ENCODE measurements at places on chromosomes 7 and 10.

- DNase-seq, result no peak
Observed at GRCh38 chr7:26782501-26782900, 81.9 kb downstream of the SKAP2 start.

GRCh38 chr7:17369691-17370426, 71.4 kb downstream of the AHR start:
- DNase-seq, result peak; percentile 73

- DNase-seq, result no peak
Observed at GRCh38 chr10:70255329-70256299, 22.4 kb upstream of the PPA1 start.

- no peak for DNase-seq
Observed at GRCh38 chr10:89414879-89415821, 782 bp downstream of the IFIT5 start.

GRCh38 chr10:119364645-119365600, 157.6 kb downstream of the GRK5 start:
- no peak for DNase-seq

DNA sequence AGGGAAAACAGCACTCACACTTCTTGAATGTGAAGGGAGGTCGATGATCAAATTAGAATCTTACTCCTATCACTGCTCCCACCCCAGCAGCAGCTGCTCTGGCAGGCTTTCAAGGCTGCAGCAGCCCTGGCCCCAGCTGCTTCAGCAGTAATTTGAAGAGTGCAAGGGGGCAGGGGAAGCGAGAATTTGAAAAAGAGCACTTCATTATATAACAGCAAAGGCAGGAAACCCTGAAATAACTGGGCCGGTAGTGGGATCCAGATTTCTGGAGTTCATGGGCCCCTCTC, 44.9 kb downstream of the MYPN start:
- no peak for DNase-seq

- no peak for DNase-seq
Observed at GRCh38 chr7:138338361-138338760, 121.7 kb upstream of the TRIM24 start.

GRCh38 chr7:82481499-82482097, 38.0 kb upstream of the CACNA2D1 start:
- no peak for DNase-seq

- no peak for DNase-seq
Observed at GRCh38 chr10:36313142-36313541, 671.0 kb upstream of the FZD8 start.

DNA sequence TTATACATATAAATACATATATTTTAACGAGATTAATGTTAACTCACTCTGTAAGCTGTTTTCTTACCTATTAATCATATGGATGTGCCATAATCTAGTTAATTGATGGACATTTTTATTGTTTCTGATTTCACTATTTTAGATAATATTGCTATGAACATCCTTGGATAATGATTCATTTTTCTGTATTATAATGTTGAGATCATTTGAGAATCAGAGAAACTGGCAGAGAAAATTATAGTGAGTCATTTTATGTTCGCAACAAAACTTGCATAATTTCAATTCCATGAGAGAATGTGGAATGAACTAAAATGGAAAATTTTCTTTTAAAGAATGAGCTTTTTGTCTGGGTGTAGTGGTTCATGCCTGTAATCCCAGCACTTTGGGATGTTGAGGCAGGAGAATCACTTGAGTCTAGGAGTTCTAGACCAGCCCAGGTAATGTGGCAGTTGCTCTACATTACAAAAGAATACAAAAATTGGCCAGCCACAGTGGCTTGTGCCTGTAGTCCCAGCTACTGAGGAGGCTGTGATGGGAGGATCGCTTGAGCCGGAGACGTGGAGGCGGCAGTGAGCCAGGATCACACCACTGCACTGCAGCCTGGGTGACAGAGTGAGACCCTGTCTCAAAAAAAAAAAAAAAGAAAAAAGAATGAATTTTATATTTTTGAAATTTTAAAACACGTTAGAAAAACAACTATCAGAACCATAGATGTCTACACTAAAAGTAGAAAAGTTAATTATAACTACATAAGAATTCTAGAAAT, 40.5 kb downstream of the PAPSS2 start:
- peak; percentile 17 for DNase-seq

DNA sequence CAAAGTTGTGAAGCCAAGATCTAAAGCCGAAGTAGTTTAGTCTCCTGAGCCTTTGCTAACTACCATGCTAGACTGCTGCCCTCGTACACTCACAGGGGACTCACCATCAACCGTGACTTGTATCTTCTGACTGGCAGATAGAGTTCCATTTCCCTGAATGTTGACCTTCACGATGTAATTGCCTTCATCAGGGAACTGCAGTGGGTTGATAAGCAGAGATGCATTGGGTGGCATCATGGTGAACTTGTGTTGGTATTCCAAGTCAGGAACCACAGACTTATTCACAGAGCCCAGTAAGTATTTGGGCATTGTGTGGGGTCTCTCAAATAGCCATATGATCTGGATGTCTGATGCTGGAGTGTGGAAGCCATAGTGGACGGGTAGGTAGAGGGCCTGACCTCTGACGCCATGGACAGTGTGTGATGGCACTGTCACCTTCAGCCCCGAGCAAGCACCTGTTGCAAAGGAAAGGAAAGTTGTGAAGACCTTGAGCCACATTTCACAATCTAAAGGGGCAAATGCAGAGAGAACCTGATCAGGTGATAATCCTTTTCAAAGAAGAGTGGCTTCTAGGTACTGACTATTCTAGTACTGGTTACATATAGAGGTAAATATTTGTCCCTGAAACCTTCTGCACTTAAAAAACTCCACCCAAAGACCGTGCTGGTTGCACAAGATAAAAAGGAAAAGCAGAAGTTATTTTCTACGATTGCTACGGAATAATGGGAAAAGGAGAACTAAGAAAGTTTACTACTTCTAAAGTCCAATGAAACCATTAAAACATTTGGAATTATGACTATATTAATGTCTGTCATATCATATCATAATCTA, 7.1 kb downstream of the HEPACAM2 start:
- no peak for DNase-seq

DNA sequence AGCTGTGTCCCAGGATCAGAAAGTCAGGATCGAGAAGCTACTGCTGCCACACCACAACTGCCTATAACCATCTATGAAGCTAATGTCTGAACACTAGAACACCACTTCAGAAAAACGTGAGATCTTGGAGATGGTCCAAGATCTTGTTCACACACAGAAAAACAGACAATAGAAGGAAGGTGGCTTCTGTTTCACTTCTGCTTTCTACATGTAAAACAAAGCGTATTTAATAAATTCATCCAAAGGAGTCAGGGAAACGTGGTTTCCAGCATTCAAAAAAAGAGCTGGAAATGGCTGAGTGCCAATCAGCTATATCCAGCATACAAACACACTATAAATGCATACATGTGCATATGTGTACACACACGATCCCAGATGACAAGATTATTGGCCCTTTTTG, 70.2 kb upstream of the CCDC71L start:
- DNase-seq, result no peak

DNA sequence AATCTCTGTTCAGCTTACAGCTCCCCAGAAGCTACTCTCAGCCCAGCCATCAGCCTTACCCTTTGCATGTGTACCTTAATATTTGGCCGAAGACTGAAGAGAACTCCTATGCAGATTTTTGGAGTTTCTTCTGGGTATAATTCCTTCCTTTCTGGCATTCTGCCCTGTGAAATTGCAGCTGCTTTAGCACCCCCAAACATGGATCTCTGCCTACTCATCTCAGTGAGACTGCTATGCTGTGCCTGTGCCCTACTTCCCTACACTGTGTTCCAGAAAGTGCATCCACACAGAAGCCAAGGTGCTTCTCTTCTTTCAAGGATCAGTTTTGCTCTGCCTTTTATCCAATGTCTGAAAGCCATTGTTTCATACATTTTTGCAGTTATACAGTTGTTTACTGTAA, 81.6 kb downstream of the NPY start:
- DNase-seq, result no peak

DNA sequence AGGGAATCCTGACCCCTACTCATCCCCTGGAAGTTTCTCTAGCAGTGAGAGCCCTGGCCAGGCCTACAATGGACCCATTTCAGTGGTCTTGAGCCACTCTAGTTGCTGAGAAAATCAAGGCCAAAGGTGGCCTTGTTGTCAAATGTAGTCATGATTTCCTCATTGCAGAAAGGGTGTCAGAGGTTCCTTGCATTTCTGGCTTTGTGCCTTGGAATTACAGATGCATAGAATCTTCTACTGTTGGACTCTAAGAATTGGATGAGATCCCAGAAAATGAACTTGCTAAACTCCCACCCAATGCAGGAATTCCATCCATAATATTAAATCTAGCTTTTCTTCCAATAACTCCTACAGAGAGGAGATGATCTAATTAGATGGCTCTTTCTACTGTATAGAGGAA, 12.2 kb downstream of the CPA2 start:
- DNase-seq, result peak; percentile 89

GRCh38 chr10:8088504-8088903, 34.0 kb downstream of the GATA3 start:
- DNase-seq, result no peak

DNA sequence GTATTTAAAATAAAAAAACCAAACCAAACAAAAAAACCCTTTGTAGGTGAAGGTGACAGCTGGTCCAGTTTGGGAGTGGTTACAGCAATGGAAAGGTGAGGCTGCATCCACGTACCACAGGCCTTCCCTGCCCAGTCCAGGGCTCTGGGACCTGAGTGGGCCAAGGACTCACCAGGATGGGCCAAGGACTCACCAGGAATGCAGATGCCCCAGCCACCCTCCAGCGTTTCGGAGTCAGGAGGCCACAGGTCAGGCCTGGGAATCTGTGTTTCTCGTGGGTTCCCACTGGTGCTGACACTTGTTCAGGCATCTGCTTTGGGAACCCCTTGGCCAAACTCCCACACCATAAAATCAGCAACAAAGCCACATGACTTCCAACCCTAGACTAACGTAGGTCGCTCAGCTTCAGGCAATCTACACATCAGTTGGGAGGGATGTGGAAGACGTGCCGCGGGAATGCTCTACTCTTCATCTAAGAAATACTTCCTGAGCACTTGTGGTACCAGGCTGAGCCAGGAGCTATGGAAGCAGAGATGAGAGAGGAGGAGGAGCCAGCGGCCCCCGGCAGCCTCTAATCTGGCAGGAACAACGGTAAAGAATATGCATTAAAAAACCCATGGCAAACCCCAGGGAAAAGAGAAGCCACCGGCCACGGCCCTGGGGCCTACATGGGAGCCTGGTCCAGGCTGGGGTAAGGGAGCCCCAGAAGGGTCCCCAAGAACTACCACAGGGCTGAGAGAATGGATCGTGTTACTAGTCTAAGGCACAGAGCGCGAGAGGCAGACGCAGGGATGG, 473.4 kb downstream of the PTPRN2 start:
- DNase-seq, result no peak

DNA sequence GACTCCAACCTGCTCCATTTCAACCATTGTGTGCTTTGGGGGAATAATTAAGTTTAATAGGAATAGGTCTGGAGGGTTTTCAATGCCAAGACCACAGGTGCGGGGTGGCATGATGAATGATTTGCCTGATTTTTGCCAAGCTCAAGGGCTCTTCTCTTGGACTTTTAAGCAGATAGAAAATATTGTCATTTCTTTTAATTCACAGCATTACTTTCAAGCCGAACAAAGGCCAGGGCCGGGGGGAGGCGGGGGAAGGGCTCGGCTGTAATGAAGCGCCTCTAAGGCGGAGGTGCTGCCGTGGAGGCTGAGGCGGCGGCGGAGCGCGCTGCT, 6.5 kb downstream of the PTF1A start:
- no peak for DNase-seq

GRCh38 chr10:96290368-96291133, 13.7 kb upstream of the DNTT start:
- no peak for DNase-seq
